ENCODE measurements at places on chromosomes 11 and 22.

DNA sequence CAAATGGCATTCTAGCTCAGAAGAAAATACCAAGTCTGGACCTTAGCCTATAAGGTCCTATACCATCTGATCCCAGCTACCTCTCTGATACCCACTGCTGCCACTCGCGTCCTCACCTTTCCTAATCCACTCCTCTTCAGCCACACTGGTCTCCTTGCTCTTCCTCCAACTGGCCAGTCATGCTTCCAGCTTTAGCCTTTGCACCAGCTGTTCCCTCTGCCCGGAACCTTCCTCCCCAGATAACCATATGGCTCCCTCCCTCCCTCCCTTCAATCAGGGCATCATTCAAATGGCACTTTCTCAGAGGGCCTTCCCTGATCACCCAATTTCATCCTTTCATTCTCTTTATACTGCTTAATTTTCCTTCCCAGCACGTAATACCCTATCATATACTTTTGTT, 67.9 kb downstream of the KCNC1 start:
- no peak overlapping the region for H3K27ac ChIP-seq
- no peaks in the 10 kb centered on the region for H3K4me1 ChIP-seq
- no peaks in the 10 kb centered on the region for H3K27me3 ChIP-seq
- no peak overlapping the region for H3K4me3 ChIP-seq
- no peak for DNase-seq

DNA sequence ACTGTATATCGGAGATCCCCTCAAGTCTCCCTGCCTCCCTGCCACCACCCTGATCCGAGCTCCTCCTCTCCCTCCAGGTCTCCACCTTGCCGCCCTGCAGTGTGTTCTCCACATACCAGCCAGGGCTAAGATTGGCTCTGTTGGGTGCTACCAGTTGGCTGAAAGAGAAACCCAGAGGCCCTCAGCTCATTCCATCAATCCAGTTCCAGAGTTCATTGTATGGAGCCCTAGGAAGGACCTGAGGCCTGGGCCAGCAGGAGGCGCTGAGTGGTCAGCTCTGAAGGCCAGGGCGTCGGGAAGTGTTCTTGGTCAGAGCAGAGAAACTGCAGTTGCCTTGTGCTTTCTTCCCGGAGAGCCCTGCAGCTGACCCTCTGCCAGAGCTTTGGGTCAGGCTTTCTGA, 2.2 kb upstream of the TOP3B start:
- H3K36me3 ChIP-seq = peaks cover 3% of the 10 kb centered on the region
- H3K4me3 ChIP-seq = no peak overlapping the region
- no peaks in the 10 kb centered on the region for H3K27me3 ChIP-seq
- no peak overlapping the region for H3K27ac ChIP-seq
- peaks cover 22% of the 10 kb centered on the region for H3K4me1 ChIP-seq
- no peak for DNase-seq

DNA sequence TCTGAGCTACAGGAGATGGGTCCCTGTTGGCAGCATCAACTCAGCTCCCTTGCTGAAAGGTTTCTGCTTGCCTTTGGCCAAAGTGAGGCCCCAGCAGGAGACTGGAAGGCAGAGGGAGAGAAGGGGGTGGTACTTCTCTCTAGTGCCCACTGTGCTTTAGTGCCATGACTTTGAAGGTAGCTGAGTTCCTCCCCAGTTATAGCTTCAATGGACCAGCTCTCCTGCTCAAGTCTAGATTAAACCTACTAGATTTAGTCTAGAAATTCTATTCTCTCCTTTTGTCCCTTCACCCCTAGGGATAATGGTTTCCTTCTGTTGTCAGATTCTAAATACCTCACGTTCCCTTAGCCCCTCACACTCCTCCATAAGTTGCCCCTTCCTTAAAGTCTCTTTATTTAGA, 119.2 kb downstream of the TIMP3 start:
- peaks cover 3% of the 10 kb centered on the region for H3K27me3 ChIP-seq
- H3K27ac ChIP-seq = no peak overlapping the region
- no peaks in the 10 kb centered on the region for H3K4me1 ChIP-seq
- no peak overlapping the region for H3K4me3 ChIP-seq
- DNase-seq = no peak
- H3K36me3 ChIP-seq = no peaks in the 10 kb centered on the region

GRCh38 chr11:129625930-129626329, 189.7 kb upstream of the TMEM45B start:
- H3K36me3 ChIP-seq = no peaks in the 10 kb centered on the region
- no peaks in the 10 kb centered on the region for H3K27me3 ChIP-seq
- H3K4me1 ChIP-seq = no peaks in the 10 kb centered on the region
- DNase-seq = no peak
- no peak overlapping the region for H3K27ac ChIP-seq

Data from DND-41 (cell line).